ENCODE measurements at places on chromosomes 2 and 18. TPM values are rescaled to one million over a fixed set of nuclear protein-coding genes. Genes with fewer than 3 reads are reported as not detected.

GRCh38 chr2:120653046-120653445 lies 82.6 kb upstream of the GLI2 start:
- no peak for DNase-seq

GRCh38 chr2:222796413-222797103 lies 64.3 kb upstream of the ACSL3 start:
- no peak for DNase-seq

- no peak for DNase-seq
Measured at GRCh38 chr2:98793897-98794830, 63.2 kb upstream of the MGAT4A start.

DNA sequence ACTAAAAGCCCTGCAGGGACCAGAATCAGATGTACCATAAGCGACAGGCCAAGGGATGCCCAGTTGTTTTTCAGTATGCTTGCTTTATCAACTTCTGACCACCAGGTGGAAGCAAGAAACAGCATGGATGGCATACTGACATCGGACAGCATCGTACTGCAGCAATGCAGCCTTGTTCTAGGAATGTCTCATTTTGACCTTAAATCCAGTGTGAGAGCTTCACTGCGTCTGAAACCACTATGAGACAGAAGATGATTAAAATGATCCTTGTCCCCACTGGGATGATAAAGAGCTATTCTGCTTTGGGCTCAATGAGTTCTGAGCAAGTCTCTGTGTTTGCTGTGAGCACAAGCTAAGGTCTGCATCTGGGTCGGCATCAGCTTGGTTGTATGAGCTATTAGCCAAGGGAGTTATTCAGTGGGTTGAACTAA lies 54.3 kb downstream of the CDK15 start:
- DNase-seq: peak; percentile 86

- no peak for DNase-seq
Measured at GRCh38 chr2:184680825-184681224, 82.5 kb downstream of the ZNF804A start.

DNA sequence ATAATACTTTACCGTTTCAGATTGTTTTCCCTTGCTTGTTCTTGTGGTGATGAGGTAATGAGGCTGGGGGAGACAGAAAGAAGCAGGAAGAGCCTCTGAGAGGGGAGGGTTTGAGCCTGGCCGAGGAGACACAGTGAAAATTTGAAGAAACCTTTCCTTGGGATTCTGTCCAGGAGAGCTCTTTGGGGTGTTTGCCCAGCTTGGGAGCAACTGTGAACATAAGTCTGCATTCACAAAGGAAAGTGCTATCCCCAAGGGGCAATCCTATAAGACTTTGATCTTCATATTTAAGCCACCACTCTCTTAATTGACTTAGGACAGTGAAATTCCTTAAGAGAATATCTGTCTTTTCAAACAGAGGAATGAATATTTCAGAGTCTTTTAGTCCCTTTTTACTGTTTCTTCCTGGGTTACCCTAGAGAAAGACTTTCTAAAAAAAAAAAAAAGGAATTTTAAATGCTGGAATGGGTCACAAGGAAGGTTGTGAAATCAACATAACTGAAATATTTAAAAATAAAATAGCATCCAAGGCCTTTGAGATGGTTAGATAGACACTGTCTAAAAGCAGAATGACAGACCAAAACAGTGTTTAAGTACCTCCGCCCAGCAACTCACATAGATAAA lies 52.5 kb upstream of the STAM2 start:
- peak; percentile 45 for DNase-seq

DNA sequence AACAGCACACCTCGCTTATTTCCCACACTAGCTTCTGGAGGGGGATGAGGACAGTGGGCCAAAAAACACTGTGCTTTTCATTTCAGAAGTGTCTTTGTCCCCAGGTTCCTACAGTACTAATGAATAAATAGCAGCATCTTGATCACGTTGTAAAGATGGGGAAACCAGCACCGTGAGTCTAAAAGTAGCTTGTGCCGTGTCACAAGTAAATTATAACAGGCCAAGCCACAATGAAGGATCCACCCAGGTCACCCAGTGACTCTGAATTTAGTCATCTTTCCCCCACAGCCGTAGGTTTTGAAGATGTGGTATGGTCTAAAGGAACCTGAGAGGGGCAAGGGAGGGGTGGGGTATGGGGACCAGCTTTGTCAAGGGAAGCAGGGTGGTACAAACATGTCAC lies 8.8 kb downstream of the FZD7 start:
- DNase-seq: no peak

DNA sequence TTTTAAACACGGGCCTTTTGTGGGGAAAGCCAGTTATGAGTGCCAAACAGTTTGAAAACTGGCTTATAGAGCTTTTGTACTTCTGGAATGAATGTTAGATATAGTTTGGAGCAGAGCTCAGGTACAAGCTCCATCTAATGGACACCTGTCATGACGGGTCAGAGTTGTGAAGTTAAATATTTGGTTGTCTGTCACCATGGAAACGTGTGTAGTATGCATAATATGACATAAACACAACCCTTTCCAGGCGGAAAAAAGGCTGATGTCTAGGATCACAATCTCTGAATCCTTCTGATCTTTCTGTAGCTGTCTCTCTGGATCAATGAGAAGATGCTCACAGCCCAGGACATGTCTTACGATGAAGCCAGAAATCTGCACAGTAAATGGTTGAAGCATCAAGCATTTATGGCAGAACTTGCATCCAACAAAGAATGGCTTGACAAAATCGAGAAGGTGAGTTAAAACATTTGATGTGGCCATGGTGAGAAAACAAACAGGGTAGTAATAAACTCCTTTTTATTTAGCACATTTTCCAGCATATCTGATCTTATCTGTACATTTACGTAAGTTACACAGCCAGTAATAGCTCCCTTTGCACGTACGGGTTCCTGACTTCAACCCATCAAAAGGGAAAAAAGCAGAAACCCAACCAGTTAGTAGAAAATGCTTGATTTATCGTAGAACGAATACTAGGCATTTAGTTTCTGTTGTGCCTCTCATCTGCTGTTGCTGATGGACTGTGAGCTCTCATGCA lies 80.6 kb upstream of the EML6 start:
- no peak for DNase-seq

GRCh38 chr2:45683292-45683691 lies 31.8 kb downstream of the PRKCE start:
- no peak for DNase-seq

DNA sequence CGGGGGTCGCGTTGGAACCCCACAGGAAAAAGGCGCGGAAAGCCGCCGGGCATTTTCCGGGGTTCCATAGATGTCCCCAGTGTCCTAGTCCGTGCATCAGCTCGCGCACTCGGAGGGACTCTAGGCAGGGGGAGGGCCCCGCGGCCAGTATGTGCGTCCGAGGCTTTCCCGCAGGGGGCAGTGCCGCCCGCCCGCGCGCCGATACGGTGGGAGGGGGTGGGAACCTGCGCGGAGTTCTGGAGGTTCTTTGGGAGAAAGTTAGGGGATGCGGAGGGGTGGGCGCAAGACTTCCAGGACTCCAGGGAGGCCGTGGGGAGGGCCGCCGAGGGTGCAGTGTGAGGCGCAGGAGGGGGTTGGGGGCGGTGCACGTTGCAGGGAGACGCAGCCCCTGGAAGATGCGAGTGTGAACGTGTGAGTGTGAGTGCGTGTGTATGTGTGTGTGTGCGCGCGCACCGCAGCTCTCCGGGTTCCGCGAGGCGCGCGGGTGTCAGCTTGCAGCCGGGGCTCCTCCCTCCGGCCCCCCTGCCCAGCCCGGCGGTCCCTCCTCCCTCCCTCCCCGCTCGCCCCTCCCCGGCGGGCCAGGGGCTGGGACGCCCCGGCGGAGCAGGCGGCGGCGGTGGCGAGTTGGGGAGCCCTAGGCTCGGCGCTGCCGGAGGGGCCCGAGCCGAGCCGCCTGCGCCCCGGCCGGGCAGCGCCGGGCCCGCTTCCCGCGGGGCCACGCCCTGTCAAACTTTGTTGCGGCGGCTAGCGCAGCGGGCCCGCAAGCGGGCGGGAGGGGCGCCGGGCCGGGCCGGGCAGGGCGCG lies at the start of gene TCF7L1:
Gene TCF7L1 (plus strand): TSS at position 559 of the 804 bp plus-strand sequence. CDS start 293 bp downstream, outside the sequence.
- DNase-seq: peak; percentile 98

DNA sequence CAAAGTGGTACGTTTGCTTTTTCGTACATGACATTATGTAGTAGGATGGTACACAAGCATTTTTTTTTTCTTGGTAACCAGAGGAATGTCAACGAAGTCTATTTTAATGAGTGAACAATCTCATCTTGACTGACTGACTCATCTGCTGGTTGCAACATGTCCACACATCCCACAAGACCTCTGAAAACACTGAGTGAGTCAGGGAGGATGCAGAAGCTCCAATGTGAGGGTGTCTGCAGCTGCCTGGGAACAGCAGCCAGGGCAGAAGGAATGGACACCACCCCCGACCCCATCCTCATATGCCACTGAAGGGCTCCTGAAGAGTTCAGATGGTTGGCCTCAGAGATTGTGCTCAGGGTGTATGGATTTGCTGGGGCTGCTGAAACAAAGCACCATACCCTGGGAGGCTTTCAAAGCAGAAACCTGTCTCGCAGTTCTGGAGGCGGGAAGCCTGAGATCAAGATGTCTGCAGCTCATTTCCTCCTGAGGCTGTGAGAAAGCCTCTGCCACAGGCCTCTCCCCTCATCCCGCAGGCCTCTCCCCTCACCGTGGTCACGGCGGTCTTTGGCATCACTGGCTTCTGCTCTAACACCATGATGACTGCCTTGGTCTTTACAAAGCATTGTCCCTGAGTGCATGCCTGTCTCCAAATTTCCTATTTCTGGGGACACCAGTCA lies 124.6 kb downstream of the LRATD1 start:
- DNase-seq: no peak

GRCh38 chr18:25353080-25353479 lies 1.1 kb upstream of the ZNF521 start:
- DNase-seq: no peak

Gene DPYSL5
- total RNA-seq: 10.0 TPM

Gene TAF4B
- total RNA-seq: 2.8 TPM

Gene STAT4
- 1.6 TPM for total RNA-seq

Gene B3GNT2
- total RNA-seq: 9.8 TPM

Gene FZD7
- 22.4 TPM for total RNA-seq

Gene NEB
- 1,157 TPM for total RNA-seq

Gene DSG4
- total RNA-seq: not detected

Gene ILKAP
- 19.4 TPM for total RNA-seq

Measured in muscle of leg (tissue), 16 donors.